ENCODE measurements at places on chromosomes 6 and 20.

DNA sequence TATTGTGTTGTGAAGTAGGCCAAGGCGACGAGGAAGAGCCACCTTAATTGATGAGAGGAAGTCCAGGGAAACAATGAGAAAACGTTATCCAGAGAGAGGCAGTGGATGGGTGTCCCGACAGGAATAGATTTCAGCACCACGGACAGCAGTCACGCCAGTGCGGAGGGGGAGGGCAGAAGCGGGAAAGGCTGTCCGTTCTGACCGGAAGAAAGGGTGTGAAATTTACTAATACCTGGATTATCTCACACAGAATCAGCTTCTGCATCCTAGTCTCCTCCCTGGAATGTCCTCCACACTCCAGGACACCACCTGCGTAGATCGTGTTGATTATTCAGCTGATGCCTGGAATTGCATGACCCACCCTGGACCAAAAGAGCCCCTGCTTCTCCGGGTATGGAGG lies 7.4 kb upstream of the BPIFA3 start:
- peak; percentile 63 for DNase-seq

DNA sequence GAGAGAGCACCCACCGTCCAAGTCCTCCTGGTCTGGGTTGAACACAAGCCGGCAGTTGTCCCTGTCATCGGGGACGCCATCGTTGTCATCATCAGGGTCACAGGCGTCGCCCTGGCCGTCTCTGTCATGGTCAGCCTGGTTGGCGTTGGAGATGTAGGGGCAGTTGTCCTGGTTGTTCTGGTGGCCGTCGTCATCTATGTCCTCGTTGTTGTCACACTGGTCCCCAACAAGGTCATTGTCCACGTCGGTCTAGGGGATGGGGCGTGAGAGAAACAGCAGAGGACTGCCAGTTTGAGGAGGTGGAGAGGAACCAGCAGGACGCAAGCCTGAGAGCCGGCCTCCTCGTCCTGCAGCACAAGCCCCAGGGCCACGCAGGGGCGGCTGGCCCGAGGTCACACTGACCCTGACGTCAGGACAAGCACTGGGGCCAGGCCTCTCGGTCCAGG lies 28.5 kb downstream of the THBS2 start:
- no peak for DNase-seq

DNA sequence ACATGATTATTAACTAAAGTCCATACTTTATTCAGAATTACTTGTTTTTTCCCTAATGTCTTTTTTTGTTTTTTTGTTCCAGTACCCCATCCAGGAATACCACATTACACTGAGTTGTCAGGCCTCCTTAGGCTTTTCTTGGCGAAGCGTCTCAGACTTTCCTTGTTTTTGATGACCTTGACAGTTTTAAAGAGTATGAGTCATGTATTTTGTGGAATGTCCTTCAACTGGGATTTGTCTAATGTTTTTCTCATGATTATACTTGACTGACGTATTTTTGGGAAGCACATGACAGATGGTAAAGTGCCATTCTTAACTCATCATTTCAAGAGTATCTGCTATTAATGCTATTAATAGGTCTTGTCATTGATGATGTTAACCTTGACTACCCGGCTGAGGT lies 23.6 kb downstream of the ENPP1 start:
- no peak for DNase-seq

DNA sequence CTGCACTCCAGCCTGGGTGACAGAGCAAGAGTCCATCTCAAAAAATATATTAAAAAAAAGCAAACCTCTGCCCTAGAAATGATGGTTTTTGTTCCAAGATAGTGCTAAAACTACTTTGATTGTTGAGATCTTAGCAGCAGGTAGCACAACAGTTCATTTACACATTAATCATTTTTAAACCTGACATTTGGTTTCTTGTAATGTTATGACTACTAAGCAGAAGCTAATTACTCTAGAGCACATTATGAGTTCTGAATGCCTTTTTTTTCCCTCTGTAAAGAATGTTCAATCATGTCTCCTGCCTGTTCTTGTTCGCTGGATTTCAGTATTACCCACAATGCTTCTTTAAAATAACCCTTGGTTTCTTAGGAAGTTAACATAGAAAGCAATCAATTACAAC lies 24.7 kb upstream of the PHF3 start:
- no peak for DNase-seq

GRCh38 chr6:50840112-50840810 lies 21.6 kb downstream of the TFAP2B start:
- no peak for DNase-seq

GRCh38 chr20:61397790-61398189 lies 145.7 kb downstream of the CDH4 start:
- no peak for DNase-seq

DNA sequence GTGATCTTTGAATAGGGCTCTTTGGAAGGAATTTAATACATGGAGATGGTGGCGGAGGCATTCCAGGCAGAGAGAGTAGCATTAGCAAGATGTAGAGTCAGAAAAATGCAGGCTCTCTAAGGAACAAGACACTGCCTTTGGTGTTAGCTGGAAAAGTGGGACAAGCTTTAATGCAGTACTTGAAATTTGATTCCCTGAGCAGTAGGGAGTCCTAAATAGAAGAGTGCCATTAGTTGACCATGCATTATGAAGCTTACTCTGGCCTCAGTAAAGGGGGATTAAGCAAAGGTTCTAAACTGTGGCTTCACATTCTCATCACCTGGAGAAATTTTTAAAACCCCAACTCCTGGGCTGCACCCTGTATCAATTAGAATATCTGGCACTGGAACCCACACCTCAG lies 494.8 kb upstream of the SOX4 start:
- no peak for DNase-seq

DNA sequence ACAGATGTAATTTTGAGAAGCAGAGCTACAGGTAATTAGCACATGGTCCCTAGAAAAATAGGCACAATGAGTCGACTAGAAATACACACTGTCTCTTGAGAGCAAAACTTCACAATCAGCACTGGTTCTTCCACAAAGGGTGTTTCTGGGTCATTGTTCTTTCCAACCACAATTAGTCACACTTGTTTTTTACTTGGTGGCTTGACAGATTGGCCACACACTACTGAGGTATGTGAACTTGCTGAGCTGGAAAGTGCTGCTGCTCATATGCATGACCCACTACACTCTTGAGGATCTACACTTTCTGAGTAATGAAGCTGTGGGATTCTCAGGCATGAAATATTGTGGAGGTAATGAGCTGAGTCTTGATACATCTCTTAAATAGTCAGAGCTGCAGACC lies 347.7 kb downstream of the BCKDHB start:
- DNase-seq: no peak
